ENCODE measurements at places on chromosomes 3 and 15.
A peak's percentile ranks its signal among the peaks of the same experiment; 100 is the strongest.

GRCh38 chr3:163821841-163822240 is 1256.5 kb downstream of the SI start:
- no peak for DNase-seq

GRCh38 chr3:22977042-22977441 is 226.1 kb upstream of the UBE2E2 start:
- DNase-seq = no peak

- no peak for DNase-seq
Observed at GRCh38 chr3:194931347-194931746, 245.7 kb downstream of the FAM43A start.

DNA sequence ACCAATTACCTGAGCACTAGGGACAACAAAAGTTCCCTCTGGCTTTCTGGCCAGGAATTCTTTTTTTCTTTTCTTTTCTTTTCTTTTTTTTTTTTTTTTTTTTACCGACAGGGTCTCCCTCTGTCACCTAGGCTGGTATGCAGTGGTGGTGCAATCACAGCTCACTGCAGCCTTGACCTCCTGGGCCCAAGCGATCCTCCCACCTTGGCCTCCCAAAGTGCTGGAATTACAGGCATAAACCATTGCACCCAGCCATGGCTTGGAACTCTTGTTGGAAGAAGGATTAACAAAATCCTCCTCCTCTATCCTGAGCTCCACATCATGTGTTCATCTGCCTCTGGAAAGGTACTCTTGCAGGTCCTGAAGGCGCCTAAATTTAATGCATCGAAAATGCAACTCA is 2.9 kb upstream of the LTF start:
- no peak for DNase-seq

GRCh38 chr3:135218304-135218703 is 423.2 kb downstream of the EPHB1 start:
- DNase-seq = no peak

DNA sequence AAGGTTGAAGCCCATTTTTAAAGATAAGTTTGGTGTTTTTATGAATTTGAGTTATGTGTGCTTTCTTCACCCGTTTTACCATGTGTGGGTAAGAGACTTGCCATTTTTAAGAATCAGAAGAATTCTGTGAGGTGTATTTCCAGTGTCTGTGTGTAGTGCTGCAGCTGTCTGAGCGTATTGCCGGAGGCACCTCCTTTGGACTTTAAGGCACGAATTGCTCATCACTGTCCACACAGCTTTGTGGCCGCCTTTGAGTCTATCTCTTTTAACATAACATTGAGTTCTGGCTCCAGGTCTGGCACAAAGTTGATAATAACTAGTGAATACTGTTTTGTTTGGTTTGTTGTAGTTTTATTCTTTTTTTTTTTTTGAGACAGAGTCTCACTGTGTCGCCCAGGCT is 25.8 kb downstream of the SCG5 start:
- no peak for DNase-seq

- no peak for DNase-seq
Observed at GRCh38 chr15:28979208-28979841, 93.6 kb downstream of the APBA2 start.

DNA sequence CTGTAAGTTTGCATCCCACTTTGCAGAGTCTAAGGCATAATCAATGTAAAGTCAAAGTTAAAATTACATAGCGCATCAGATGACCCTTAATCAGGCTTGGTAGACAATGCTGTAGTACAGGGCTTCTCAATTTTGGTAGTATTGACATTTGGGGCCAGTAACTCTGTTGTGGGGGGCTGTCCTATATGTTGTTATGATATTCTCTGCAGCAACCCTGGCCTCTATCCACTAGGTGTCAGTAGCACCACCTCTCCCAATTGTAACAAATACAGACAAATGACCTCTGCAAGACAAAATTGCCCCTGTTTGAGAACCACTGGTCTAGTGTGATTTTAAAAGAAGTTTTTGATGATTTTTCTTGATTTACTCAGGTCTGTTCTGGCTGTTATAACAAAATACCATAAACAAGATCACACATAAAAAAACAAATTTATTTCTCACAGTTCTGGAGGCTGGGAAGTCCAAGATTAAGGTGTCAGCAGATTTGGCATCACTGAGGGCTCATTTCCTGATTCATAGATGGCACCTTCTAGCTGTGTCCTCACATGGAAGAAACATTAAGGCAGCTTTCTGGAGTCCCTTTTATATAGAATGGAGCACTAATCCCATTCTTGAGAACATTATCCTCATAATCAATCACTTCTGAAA is 37.6 kb upstream of the SLC9A9 start:
- DNase-seq = peak; percentile 52
